MCF 10A (cell line): ENCODE measurements at places on chromosomes 7 and 10. TPM values are rescaled to one million over a fixed set of nuclear protein-coding genes. Genes with fewer than 3 reads are reported as not detected.

GRCh38 chr10:109726473-109726872 is 196.8 kb downstream of the XPNPEP1 start:
- no peak for DNase-seq
- no peak overlapping the region for H3K4me3 ChIP-seq
- no peaks in the 10 kb centered on the region for H3K36me3 ChIP-seq
- no peaks in the 10 kb centered on the region for H3K4me1 ChIP-seq

GRCh38 chr10:22647244-22647643 is 67.1 kb downstream of the PIP4K2A start:
- H3K27ac ChIP-seq, result no peak overlapping the region
- no peak for DNase-seq
- H3K4me3 ChIP-seq, result no peak overlapping the region
- H3K36me3 ChIP-seq, result peaks cover 5% of the 10 kb centered on the region
- H3K4me1 ChIP-seq, result peaks cover 11% of the 10 kb centered on the region

- peak; percentile 69 for DNase-seq
- no peaks in the 10 kb centered on the region for H3K36me3 ChIP-seq
- no peak overlapping the region for H3K4me3 ChIP-seq
- no peak overlapping the region for H3K27ac ChIP-seq
- no peaks in the 10 kb centered on the region for H3K27me3 ChIP-seq
- H3K4me1 ChIP-seq, result peaks cover 8% of the 10 kb centered on the region
These were observed 11.7 kb downstream of the NOBOX start for GRCh38 chr7:144391823-144392255.

LRWD1 gene
- total RNA-seq, result 15.6 and 18.9 TPM in 2 replicates

ATG9B gene
- total RNA-seq, result 0.12 and 0.29 TPM in 2 replicates
